ENCODE measurements at places on chromosomes 3 and 15.

DNA sequence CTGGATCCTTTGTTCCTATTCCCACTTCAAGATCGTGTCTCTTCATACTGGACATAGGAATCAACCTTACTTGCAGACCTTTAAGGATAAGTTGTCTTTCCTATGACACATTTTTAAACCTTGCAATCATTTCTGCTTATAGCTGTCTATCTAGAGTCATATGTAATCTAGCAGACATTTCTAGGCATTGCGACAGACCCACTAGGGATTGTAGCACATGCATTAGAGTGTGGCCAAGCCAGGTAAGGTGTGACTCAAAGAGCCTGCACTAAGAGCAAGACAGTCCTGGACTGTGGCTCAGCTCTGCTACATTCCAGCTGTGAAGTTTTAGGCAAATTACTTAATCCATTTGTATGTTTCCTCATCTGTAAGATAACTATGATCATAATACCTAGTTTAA is 38.8 kb upstream of the BFSP2 start:
- DNase-seq = no peak

- DNase-seq = no peak
These were observed 10.3 kb downstream of the RASGRP1 start for GRCh38 chr15:38554354-38554753.

DNA sequence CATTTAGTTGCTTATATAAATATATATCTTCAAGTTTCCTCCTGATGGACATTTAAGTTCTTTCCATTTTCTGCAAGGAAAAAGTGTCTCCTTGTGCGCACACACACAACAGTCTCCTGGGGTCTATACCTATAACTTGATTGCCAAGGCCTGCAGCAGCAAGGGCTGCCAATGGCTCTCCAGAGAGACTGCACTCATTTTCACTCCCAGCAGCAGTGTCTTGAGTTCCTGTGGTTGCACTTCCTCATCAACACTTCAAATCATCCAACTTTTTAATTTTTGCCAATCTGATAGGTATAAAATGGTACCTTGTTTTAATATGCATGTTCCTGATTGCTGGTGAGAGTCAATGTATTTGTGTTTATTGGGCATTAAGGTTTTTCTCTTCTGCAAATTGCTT is 23.1 kb downstream of the TNFAIP8L3 start:
- no peak for DNase-seq

GRCh38 chr15:62142736-62143135 is 22.3 kb downstream of the C2CD4B start:
- no peak for DNase-seq

DNA sequence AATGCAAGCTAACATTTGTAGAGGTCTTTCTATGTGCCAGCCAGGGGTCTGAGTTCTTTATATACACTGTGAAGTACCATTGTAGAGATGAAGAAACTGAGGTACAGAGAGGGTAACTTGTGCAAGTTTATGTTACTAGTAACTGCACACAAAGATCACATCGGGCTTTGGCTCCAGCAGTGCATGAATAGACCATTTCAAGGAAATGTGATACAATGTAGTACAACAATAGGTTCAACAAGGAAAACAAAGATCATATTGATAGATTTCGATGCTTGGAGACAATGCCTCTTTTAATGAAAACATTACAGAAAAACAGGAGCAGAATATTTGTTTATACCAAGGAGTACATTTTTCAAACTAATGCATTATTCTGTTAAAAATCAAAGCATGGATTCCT is 115.3 kb downstream of the POLR2M start:
- DNase-seq = no peak

GRCh38 chr3:25080461-25080860 is 347.6 kb upstream of the RARB start:
- DNase-seq = no peak

DNA sequence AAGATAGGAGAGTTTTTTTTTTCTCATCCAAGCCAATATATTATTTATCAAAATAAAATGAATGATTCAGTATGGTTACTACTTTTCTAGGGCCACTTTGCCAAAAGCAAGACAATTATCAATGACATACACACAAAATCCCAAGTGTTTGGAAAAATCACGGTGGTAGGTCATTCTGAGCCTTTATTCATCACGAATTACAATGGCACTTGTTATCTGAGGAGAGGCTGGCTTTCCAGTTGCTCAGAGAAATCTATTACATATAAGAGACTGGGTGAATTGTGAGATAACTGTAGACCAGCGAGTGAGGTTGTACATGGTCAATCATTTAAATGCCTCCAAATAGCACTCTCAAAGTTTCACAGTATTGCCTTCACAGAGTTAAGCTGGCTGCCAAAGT is 20.4 kb upstream of the FGF12 start:
- DNase-seq = no peak

DNA sequence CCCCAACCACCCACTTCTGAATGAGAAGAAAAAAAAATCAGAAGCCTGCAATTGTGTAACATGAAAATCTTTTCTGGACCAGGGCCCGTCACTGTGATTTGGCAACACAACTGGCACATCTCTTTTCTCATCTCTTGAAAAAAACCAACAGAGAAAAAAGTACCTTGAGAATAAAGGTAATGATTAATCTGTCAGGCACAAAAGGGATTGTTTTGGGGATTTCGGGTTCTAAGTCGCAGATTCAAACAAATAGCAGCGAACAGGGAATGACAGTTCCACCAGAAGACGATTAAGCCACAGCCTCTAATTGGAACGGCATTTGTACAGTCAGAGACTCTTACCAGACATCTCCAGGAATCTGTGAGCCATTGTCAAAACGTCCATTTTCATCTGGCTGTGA is at the start of gene AQP9:
TSS of gene AQP9 (plus strand) at position 276 of the 400 bp plus-strand sequence. CDS start 185 bp downstream, outside the sequence.
- DNase-seq = no peak

GRCh38 chr3:166279636-166280035 is 442.4 kb upstream of the BCHE start:
- no peak for DNase-seq

GRCh38 chr3:144282313-144282712 is 310.7 kb downstream of the DIPK2A start:
- DNase-seq = no peak

GRCh38 chr15:75790631-75791336 is 52.5 kb upstream of the UBE2Q2 start:
- DNase-seq = no peak

- DNase-seq = no peak
These were observed 408.9 kb upstream of the WNT5A start for GRCh38 chr3:55895897-55896566.

- DNase-seq = no peak
These were observed 153.7 kb upstream of the GAP43 start for GRCh38 chr3:115469649-115470048.

DNA sequence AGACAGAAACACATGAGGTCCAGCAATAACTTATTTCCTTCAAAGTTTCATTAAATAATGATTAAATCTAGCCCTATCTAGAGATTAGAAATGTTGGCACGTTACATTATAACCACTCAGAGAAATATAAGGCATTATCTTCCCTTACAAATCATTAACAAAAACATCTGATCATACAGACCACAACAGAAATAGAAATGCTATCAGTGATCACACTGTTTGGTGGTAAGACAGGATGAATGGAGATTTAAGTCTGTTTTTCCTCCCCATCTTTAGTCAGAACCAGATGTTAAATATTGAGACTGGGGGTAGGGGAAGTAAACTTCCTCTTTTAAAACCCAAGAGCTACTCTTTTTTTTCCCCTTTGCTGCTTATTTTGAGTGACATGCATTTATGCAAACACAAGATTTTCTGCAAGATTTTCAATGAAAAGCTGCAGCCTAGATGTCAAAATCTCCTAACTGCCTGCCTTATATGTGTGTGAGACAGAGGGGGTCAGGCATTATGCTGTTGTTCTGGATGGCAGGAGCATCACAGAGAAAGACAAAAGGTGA is 70.4 kb downstream of the CBLB start:
- no peak for DNase-seq

DNA sequence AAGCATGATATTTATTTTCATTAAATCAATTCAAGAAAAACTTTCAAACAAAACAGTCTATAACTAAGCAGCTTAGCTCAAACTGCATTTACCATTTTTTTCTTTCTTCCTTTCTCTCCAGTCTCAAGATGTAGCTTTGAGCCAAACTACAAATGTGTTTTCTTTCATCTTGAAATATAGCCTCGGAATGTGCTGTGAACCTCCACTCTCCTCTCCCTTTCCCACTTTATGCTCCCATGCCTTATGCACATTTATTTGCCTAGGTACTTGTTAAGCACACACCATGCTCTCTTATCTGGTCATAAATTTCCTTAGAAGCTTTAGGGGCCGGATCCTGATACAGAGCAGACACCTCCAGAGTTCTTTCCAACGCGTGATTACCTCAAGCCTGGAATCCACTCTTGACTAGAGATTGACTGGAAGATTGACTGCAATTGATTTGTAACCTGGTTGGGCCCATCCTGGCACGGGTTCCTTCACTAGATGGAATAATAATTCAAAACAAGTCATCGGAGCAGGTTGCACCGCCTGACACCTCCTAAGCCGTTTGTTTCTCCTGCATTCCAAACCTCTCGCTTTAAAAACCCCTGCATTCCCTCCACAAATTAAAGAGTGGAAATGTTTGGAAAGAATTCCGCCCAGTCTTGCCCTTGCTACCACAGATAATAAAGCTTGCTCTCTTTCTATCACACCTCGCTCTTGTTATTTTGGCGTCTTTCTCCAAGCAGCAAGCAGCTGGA is 344.7 kb downstream of the CHL1 start:
- no peak for DNase-seq

DNA sequence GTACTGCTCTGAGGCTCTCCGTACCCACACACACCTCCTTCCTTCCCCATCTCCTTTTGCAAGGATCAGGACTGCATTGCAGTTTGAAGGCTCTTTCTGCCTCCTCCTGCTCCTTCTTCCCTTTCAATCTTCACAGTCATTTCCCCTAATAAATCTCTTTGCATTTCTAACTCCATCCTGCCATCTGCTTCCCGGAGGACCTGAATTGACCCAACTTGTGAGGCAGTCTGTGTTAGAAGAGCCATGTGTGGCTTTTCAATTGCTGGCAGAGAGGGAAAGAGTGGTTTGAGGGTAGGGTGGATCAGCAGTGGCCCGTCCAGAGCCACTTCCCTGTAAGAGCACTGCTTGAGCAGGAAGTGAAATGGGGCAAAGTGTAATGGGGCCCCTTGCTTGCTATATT is 35.8 kb downstream of the ANAPC13 start:
- DNase-seq = no peak

DNA sequence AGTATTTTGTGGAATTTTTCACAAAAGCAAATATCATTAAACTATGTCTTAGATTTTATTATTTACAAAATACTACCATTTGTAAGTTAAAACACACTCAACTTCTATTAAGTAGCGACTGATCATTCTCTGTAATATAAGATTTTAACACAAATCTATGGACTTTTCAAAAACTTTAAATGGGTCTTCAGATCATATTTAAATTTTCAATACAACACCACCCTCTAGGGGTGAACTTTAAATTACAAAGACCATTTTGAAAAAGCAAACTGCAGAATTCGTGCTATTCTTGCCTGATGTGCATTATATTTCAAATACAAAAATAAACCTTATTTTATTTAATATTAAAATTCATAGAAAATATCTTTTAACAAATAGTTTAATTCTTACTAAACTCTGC is 8.2 kb upstream of the VGLL4 start:
- DNase-seq = no peak

GRCh38 chr3:69458803-69459365 is 73.0 kb upstream of the FRMD4B start:
- DNase-seq = no peak

GRCh38 chr3:114566162-114566755 is 272.4 kb downstream of the TIGIT start:
- no peak for DNase-seq

DNA sequence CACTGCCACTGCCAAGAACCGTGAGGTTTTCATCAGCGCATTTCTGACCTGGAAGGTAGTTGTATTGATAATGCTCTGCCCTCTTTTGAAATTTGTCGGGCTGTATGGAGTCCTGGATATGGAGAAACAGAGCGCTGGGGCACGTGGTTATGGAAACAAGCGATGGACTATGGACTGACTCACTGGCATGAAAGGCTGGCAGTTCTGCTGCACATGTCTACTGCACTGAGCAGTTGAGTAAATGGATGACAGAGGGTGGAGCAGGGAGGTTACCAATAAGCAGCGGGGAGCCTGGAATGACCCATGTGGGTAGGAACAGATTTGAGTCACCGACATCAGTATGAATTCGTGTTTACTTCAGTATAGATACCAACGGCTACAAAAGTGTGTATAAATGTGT is 429.5 kb downstream of the OCA2 start:
- DNase-seq = no peak

DNA sequence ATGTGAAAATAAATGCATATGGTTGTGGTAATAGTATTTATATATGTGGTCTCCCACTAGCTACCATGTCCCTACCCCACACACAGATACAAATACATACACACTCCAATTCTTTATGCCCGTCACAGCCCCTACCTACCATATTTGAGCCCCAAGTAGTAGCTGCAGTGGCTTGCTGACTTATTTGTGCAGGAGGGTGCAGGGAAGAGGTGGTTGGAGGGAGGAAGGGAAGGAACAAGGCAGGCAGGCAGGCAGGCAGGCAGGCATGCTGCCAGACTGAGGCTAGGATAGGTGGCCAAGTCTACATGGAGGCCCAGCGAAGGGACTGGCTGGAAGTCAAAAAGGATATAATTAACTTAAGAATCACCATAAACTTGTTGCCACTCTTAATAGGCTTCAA is 82.9 kb downstream of the SCN11A start:
- no peak for DNase-seq

DNA sequence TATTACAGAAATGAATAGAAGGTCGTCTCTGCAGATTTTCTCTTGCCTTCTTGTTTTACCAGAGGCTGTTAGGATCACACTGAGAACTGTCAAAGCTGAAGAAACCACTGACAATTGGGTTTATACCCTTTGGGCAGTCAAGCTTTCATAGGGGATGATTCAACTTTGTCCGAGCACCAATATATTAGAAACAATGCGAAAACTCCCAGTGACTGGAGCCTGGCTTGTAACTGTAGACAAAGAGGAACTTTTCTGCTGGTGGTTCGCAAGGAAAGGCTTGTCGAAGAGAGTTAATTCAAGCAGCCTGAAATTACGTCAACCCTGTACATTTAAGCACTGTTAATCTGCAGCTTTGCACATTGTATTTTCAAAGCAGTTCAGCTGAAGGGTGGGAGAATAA is 193.2 kb upstream of the ZNF385D start:
- no peak for DNase-seq

GRCh38 chr3:88219138-88219792 is 69.5 kb downstream of the C3orf38 start:
- DNase-seq = no peak
